ENCODE measurements at places on chromosomes 5 and 9. TPM values are rescaled to one million over a fixed set of nuclear protein-coding genes. Genes with fewer than 3 reads are reported as not detected.

DNA sequence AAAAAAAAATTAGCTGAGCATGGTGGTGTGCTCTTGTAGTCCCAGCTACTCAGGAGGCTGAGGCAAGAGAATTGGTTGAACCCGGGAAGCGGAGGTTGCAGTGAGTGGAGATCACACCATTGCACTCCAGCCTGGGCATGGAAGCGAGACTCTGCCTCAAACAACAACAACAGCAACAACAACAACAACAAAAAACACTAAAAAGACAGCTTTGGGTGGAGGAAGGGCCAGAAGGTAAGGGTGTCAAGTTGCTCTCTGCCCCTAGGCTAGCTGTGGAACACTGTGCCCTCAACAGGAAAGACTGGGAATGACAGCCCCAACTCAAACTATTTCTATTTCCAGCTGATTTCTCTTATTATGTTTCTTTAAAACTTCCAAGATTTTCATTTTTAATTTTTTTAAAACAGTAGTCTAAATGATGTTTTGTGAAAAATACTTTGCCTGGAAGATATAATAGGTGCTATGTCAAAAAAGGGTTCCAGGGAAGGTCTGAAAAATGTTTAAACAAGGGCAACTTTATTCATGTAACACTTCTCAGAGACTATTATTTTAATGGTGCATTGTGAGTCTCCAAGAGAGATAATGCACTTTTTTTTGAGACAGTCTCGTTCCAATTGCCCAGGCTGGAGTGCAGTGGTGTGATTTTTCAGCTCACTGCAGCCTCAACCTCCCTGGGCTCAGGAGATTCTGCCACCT, 29.9 kb downstream of the CLINT1 start:
- DNase-seq: no peak

DNA sequence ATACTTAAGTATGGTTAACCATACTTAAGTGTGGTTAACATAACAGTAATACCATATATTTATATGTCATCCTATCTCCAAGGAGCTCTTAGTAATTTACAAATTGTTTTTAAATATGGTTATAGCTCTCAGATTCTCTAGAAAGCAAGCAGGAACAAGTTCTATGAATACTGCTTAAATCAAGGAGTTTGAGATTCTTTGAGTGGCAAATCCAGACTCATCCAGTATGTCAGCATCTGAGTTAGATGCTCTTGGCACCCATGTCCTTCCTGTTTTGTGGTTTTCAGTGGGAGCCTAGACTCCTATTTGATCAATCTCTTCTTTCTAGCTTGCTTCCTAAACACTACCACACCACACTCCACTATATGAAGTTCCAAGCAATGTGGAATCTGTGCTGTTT, 114.7 kb upstream of the GDNF start:
- DNase-seq: no peak

DNA sequence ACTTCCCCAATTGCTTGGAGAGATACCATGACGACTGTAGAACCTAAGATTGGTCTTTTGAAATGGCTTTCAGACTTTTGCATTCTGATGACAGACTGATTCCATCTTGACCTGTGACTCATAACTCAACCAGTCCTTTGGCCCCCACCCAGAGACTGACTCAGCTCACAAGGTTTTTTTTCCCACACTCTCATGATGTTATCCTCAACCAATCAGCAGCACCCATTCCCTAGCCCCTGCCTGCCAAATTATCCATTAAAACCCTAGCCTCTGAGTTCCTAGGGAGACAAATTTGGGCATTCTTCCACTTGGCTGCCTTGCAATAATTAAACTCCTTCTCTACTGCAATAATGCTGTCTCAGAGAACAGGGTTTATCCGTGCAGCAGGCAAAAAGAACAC, 1263.3 kb upstream of the CDH9 start:
- no peak for DNase-seq

GRCh38 chr5:147699496-147700088, 82.9 kb downstream of the JAKMIP2 start:
- DNase-seq: no peak

The GLIPR2 gene
- total RNA-seq: 81.7 TPM

GRCh38 chr5:149338364-149338763, 6.9 kb upstream of the GRPEL2 start:
- DNase-seq: no peak

The CLIC3 gene
- total RNA-seq: 1.6 TPM
